CD4-positive, alpha-beta memory T cell (primary cell): ENCODE measurements at places on chromosomes 7 and 10. TPM values are rescaled to one million over a fixed set of nuclear protein-coding genes. Genes with fewer than 3 reads are reported as not detected.

The RFC2 gene
- 17.7 TPM for total RNA-seq

The CLCN1 gene
- total RNA-seq = not detected

The PRKG1 gene
- total RNA-seq = 0.06 TPM

DNA sequence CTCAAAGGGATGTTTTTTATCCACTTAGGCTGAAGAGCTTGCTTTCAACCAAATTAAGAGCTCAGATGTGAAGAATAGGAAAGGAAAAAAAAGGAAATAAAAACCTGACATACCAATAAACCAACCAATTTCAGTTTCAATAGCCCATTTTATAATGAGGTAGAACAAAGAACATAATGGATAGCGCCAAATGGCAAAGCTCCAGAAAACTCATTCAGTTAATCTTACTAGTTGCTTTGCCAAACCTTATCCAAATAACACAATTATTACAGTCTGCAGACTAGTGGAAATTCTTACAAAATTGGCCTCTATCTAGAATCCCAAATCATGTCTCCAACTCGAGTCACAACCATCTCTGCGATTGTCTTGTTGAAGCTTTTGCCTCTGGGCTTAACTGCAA is 337.0 kb downstream of the CRPPA start:
- no peaks in the 10 kb centered on the region for H3K4me1 ChIP-seq
- no peak for DNase-seq
- H3K27ac ChIP-seq = no peak overlapping the region
- H3K27me3 ChIP-seq = no peaks in the 10 kb centered on the region

- H3K36me3 ChIP-seq = no peaks in the 10 kb centered on the region
- no peaks in the 10 kb centered on the region for H3K27me3 ChIP-seq
- H3K4me3 ChIP-seq = no peak overlapping the region
- no peak for DNase-seq
- H3K27ac ChIP-seq = no peak overlapping the region
Measured at GRCh38 chr10:3251172-3251571, 78.6 kb upstream of the PITRM1 start.
